ENCODE measurements at places on chromosomes 2 and 18.

DNA sequence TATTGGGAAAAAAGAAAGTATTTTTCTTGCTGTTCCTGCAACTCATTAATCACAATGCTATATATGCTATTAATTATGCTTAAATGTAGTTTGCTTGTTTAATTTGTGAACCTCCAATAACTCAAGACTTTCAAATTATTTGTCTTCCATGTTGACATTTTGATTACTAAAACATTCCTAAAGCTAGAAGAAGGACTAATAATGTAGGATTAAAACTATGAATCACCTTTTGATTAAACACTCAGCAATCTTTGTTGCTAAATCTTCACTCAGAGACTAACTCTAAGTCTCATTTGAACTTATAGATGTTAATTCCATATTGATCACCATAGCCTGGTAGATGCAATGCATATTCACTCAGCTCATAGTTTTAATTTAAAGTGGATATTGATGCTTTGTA lies 524.6 kb upstream of the ZEB2 start:
- no peak for DNase-seq

- no peak for DNase-seq
These were observed 229.1 kb upstream of the SLC14A2 start for GRCh38 chr18:45386041-45386655.

DNA sequence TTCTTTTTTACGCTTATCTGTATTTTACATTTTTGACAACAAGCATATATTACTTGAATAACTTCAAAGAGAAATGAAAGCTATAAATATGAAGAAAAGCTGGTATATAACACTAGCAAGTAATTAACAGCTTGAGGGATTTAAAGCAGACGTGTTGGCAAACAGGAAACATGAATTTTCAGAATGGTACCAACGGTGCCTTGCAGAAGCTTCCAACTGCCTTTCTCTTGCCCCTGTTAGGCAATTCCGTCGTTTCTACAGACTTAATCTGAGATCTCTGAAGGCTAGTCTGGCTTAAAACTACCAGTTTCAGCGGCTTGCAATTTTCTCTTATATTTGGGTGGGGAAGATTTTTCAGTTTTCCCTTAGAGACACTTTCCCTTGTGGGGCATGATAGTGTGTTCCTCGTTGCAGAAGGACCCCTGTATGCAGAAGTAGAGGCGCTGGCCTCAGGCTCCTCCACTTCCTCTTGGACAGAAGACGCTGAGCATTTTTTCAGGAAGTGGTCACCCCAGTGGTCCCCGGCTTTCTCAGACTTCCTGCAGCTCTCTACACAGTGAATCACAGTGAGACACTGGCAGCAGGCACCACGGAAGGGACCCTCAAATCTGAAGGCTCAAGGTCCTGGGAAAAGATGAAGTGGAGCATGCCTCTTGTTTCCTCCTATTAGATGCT lies 56.2 kb upstream of the SLC16A14 start:
- no peak for DNase-seq

- no peak for DNase-seq
These were observed 90.6 kb downstream of the KCTD1 start for GRCh38 chr18:26457611-26458353.

- DNase-seq: no peak
These were observed 210.9 kb downstream of the DYM start for GRCh38 chr18:49249521-49249920.

GRCh38 chr2:44935729-44936098 lies 5.8 kb upstream of the SIX3 start:
- DNase-seq: no peak

DNA sequence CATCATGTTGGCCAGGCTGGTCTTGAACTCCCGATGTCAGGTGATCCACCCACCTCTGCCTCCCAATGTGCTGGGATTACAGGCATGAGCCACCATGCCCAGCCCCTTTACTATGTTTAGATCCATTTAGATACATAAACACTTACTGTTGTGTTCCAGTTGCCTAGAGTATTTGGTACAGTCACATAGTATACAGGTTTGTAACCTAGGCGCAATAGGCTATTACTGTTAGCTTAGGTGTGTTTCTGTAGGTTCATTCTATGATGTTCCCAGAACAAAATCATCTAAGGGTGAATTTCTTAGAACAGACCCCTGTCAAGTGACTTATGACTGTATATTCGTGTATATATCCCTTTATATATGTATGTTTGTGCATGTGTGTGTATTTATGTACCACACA lies 61.8 kb downstream of the MYCN start:
- no peak for DNase-seq

- no peak for DNase-seq
These were observed 567.0 kb upstream of the ZEB2 start for GRCh38 chr2:145086910-145087309.

DNA sequence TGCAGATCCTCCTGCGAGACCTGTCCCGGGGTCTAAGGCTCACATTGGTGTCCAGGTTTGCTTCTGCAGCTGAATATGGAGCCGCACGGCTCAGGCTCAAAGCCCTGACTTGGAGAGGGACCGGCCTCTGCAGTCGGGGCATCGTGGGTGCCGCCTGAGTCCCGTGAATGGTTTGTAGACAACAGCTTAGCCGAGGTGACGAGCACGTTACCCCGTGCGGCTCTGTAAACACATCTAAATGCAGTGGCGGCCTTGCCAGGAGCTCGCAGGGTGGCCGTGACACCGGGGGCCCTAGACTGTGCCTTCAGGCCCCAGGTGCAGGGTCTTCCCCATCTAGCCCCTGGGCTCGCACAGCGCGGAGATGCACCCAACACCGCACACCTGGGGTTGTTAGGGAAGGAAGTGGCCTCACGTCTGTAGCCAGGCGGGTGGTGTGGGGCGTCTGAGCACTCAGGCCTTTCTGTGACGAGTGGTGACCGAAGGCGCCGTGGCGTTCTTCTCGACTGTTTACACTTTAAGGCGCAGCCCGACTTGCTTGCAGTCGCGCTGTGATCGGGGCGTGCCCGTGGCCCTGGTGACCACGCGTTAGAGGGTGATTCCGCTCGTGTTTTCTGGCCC lies 91.6 kb downstream of the NFATC1 start:
- DNase-seq: no peak

- no peak for DNase-seq
These were observed 158.6 kb downstream of the HNMT start for GRCh38 chr2:138122891-138123290.

- no peak for DNase-seq
These were observed 457.2 kb upstream of the SMIM21 start for GRCh38 chr18:75884728-75885127.

DNA sequence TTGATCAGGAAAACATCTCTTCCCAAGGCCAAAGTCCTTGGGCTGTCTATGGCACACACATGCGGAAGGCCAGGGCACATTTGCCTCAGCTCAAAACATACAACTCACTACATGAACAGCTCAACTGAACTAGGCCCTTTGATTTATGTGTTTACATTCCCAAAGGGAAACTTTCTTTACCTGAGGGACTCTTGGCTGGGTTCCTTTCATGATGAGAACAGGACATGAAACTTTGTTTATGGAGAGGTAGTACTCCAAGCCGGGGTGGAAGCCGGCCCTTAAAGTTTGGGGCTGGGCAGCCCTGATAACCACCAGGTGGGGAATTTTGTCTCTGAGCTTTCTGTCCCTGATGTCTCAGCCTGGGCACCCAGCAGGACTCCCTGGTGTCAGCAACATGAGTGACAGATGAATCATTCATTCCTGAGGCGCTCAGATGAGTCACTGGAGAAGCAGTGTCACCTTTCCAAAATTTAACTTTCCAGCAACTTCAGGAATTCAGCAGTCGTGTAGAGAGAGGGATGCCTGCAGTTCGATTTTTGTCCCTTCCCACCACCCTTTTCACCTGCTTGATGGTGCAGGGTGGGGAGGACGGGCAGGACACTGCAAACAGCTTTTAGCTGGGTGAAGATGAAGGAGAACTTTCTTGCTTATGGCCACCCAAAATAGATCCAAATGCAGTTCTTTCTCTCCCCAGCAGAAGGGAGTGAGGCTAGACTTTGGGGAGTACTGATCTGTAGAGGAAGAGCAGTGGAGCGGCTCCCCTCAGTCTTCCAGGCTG lies 331.6 kb downstream of the DYSF start:
- no peak for DNase-seq

GRCh38 chr2:218583983-218584850 lies 15.6 kb downstream of the CNOT9 start:
- DNase-seq: no peak

DNA sequence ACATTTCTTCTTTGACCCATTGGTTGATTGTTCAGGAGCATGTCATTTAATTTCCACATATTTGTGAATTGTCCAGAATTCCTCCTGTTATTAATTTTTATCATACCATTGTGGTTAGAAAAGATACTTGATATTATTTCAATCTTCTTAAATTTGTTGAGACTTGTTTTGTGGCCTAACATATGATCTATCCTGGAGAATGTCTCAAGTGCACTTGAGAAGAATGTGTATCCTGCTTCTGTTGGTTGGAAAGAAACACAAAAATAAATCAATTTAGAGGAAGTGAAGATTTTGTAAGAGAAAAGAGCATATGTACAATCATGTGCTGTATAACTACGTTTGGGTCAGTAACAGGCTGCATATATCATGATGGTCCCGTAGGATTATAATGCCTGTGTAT lies 118.6 kb upstream of the CDC42EP3 start:
- DNase-seq: no peak

GRCh38 chr2:40579247-40579646 lies 127.4 kb upstream of the SLC8A1 start:
- DNase-seq: no peak

DNA sequence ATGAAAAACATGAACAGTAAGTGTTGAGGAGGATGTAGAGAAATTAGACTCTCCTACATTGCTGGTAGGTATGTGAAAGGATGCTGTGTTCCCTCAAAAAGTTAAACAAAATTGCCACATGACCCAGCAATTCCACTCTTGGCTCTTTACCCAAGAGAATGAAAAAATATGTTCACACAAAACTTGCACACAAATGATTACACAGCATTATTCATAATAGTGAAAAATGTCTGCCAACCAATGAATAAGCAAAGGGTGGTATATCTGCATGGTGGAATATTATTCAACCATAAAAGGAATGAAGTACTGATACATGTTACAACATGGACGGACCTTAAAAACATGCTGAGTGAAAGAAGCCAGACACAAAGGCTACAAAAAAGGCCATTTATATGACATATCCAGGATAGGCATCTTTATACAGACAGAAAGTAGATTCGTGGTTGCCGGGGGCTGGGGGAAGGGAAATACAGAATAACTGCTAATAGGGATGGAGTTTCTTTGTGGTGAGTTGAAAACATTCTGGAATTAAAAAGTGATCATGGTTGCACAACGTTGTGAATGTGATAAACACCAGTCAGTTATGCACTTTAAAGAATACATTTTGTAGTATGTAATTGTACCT lies 85.4 kb upstream of the MYO3B start:
- no peak for DNase-seq

DNA sequence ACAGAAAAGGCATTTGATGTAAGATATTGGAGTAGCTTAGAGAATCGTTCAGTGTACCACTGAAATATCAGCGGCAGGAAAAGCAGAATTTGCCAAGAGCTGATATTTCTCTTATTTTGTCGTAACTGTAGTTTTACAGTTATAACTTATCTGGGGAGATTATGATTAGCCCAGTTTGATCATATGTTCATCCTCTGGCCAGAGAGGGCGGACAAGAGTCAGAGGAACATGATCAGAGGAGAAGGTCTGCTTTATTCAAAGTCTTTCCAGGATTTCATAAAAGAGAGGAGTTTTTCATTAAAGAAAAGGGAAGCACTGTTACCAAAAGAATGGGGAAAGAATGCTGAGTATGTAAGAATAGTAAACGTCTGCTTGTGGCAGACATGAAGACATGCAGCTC lies 1655.6 kb downstream of the DPP10 start:
- DNase-seq: no peak

GRCh38 chr2:66824926-66825325 lies 390.0 kb downstream of the MEIS1 start:
- DNase-seq: no peak

DNA sequence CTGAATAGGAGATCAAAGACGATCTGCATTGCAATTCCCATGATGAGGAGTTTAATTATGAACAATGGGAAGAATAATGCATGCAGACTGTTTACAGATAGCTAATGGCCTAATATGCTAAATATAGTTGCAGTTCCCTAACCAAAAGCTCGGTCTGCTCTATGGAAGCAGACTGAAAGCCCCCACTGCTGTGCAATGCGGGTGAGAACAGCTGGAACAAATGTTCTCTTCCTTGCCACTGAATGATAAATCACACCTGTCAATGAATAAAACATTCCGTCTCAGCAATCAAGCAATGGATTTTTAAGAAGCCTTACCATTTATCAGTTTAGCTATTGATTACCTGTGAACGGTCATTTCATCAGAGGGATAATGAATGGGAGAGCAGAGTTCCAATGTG lies 704.5 kb upstream of the RAB6C start:
- no peak for DNase-seq

- DNase-seq: no peak
These were observed 7.7 kb downstream of the RASGRP3 start for GRCh38 chr2:33484042-33484621.

- no peak for DNase-seq
These were observed 87.0 kb upstream of the CERS6 start for GRCh38 chr2:168369031-168369430.

DNA sequence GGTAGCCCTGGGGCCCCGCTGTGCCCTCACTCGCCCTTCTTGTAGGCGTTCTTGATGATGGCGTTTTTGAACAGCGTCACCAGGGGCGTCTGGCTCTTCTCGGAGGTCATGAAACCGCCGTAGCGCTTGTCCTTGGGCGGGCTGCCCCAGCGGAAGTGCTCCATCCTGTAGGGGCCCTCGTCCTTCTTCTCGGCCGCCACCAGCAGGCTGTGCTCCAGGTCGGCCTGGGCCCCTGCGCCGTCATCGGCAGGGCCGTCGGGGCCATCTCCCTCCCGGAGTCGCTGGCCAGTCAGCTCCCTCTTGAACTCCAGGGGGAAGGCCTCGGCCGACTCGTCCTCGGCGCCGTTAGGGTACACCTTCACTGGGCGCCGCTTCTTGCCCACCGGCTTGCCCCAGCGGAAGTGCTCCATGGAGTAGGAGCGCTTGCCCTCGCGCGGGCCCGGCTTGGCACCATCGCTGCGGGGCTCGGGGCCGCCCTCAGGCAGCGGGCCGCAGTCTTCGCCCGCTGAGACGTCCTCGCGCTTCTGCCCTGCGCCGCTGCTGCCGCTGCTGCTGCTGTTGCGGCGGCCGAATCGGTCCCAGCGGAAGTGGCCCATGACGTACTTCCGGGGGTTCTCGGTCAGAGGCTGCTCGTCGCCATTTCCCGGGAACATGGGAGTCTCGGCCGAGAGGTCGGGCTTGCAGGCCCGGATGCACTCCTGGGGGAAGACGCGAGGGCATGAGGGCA lies 7.2 kb downstream of the POMC start:
- DNase-seq: no peak

All from stimulated activated CD4-positive, alpha-beta T cell treated with anti-CD3 and anti-CD28 coated beads, Interleukin-1b, Interleukin-23, amount 100 ng/mL, for 1 hour (primary cell).